ENCODE measurements at places on chromosomes 1 and 21.

- DNase-seq: no peak
Measured at GRCh38 chr1:57422271-57423134, 1.4 kb downstream of the DAB1 start.

- DNase-seq: no peak
Measured at GRCh38 chr1:167455786-167456446, 62.4 kb downstream of the CD247 start.

GRCh38 chr1:162564762-162565218 is 3.3 kb downstream of the UAP1 start:
- no peak for DNase-seq

DNA sequence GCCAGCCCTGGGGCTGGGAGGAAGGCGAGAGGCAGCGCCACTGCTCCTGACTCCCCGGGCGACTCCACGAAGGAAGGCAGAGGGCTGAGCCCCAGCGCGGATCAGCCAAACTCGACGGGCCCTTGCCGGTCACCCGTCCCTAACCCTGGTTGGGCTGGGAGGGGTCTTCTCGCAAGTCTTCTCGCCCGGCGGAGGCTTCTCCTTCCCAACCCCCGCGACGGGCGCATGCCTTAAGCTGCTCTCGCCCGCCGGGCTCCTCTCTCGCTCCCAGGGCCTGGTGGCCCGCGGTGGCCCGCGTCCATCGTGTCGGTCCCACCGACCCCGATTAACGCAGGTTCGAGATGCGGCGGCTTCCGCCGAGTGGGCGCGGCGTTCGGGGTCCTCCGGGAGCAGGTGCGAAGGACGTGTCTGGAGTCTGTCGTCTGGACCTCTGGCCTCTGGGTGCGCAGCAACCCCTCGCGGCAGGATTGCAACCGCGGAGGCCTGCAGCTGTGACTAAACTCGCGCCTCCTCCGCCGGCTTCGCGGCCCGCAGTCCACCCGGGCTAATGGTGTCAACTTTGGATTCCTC is 29.0 kb upstream of the PPM1J start:
- DNase-seq: no peak

- no peak for DNase-seq
Measured at GRCh38 chr21:43806017-43806710, 16.8 kb downstream of the RRP1 start.

DNA sequence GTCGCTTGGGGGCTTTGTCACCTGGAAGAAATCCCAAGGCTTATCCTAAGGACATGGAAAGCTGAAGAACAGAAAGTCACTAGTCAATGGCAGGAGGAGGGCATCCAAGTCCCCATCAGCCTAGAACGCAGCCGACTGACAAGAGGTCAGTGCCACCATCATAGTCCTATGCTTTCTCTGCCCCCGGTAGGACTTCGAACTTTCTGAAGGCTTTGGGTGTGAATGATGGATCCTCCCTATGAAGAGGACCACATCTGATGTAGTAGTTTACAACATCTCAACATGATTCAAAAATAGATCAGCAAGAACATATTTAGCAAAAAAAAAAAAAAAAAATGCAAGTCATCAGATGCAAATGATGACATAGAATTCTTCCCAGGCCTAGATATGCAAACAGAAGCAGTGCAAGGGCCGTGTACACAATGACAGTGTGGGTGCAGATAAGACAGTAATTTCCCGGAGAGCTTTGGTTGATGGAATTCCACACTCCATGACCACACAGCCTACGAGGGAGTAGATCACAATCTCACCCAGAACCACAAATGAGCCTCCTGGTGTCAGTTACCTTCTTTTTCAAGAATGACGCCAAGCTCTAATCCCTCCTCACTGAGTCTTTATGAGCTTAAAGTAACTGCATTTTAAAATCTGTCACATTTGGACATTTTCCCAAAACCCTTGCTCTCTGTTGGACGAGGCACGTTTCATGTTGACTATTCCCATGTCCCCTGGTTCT is 88.2 kb downstream of the PSMG1 start:
- DNase-seq: no peak

- DNase-seq: no peak
Measured at GRCh38 chr1:8976896-8977450, 31.3 kb downstream of the CA6 start.

DNA sequence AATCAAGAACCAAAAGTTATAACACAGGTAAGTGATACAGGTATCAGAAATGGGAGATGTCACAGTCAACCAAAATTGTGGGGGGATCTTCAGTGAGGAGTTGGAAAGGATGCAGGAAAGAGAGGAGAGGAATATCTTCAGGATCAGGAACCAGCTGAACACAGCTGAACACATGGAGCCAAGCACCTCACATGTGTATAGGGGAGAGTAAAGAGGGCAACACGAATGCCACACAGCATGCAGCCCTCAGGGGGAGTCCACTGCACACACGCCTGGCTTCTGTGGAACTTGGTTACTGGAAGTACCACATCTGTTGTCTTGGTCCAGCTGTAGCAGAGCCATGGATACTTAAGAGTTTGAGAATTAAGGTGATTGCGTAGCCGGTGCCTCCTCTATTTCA is 218.8 kb downstream of the RGS7 start:
- DNase-seq: no peak

DNA sequence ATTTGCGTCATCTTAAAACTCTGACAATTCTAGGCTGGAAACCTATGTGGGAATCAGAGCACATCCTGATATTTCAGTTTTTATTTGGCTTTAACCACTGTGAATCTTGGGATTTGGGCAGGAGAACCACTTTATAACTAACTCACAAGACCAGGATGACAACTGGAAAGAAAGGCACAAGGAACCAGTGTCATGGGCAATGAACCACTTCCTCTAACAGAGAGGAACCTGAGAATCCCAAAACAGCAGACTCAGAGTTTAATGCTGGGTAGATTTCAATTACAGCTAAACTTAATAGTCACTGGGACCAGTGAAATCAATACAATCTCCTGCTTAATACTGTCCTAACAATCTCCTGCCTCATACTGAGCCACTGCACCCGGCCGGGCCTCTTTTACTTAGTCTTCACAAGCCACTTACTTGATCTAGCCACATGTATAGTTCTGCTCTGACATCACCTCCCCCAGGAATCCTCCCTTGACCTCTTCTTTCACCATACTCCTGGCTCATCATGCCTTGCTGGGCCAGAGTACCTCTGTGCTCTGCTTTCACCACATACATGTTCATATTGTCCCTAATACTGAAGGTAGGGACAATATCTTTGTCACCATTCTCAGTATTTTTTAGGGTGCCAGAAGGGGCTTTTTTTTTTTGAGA is 20.2 kb upstream of the SLFNL1 start:
- no peak for DNase-seq

DNA sequence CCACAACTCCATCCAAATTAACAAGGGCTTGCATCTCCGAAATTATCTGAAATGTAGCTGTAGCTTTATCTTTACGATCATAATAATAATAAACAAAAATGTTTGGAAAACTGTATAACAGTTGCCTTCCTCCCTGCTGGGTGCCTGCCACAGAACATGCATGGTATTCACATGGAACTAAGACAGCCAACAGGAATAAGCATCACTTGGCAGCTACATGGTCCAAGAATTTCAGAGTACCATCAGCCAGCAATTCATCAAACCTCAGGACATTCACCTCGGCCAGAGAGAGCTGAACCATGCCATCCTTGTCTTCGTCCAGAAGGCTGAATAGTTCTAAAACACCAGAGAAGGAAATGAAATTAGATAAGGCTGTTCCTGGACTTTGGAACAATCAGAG is 122.7 kb downstream of the CAPN8 start:
- no peak for DNase-seq

- DNase-seq: no peak
Measured at GRCh38 chr1:46690931-46691421, 19.3 kb downstream of the TEX38 start.

DNA sequence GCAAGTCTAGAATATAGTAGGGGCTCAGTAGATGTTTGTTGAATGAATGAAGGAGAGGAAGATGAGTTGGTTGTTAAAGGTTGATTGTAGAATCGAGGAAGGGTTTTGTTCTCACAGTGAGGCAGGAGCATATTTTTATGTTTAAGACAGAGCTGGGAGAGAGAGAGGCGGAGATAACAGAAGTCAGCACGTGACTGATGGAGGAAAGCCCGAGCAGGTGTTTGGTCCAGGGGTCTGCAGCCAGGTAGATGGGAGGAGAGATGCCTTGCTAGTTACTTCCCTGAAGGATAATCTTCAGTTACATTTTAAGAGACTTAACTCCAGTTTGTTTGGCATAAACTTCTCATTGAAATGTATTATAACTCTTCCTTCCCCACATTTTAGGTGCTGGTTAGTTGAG is 86.8 kb downstream of the DYRK1A start:
- DNase-seq: no peak

DNA sequence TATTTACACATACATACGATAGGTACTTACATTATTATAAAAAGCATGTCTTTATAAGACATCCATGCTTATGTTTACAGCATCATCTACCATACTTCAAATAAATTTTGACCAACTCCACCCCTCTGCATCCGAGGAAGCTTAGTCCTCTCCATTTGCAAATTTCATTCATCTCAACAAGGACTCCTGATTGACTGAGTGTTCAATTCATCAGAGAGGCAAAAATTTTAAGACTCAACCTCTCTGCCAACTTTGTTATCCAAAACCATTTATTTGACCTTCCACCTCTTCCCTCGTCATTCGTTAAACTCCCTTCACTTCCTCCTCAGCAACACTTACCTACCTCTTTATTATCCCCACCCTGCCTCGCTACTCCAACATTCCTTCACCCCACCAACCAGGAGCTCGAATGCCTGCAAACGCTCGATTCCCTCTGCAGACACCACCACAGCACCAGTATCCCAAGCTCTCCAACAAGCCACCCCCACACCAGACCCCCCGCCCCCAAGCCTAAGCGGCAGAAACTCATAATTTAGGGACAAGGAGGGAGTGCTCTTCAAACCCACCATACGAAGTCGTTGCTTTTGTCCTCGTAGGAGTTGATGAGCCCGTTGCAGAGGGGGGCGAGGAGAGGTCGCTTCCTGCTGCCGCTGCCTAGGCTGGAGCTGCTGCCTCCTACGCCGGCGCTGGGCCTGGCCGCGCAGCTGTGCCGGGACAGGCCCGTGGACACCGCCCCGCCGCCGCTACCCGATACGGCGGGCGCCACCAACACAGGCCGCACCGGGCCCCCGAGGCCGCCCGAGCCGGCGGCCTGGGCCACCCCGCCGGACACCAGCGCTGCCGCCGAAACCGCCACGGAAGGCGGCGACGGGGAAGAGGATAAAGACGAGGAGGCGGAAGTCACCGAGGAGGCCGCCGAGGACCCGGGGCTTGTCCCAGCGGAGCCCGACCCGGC is 803 bp downstream of the COP1 start:
- peak; percentile 6 for DNase-seq

- no peak for DNase-seq
Measured at GRCh38 chr1:199742547-199742946, 285.0 kb upstream of the NR5A2 start.

DNA sequence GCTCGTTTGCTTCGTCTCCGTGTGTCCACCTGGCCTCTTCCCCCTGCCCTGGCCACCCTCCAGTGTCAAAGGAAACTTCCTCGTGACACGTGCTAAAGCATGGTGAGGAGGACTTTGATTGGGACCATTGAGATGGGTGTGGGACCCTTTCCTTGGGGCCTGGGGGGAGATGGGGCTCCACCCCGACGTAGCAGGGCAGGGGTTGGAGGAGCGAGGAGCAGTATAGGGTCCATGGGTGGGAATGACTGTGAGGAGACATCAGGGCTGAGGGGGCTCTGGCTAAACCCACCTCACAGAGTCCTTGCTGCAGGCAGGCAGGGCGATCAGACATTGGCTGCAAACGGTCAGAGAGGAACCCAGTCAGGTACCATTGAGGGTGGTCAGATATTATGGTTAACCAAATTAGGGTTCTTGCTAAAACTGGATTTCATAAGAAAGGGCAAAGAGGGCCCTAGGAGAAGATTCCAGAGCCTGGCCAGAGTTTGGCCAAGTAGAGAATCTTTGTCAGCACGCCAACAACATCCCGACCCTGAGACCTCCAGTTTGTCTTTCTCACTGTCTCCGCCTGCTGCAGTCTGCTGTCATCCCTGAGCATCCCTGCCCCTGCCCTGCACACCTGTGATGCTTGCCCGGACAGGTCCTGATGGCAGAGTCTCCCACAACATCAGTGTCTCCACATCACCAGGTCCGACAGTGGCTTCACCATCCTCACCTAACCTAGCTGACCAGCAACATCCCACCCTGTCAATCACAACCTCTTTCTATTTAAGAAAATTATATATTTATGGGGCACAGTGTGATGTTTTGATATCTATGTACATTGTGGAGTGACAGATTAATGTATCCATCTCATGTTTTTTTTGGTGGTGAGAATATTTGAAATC is 8.0 kb downstream of the RNF187 start:
- no peak for DNase-seq

DNA sequence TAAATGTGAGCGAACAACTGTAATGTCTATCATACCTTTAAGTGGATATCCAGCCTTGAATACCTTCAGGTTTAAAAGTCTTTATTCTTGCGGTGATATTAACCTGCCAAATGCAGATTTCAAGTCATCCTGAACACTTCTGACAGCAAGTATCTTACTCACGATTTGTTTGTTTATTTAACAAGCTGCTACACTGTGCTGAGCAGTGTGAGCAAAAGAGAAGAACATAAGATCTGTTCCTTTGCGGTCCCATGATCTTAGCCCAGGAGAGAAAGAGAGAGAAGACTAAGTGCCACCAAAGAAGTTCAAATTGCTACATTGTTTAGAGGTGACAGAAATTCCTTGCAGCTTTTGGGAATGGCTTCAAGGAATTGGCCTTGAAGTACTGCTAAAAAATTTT is 9.5 kb upstream of the IL24 start:
- no peak for DNase-seq

DNA sequence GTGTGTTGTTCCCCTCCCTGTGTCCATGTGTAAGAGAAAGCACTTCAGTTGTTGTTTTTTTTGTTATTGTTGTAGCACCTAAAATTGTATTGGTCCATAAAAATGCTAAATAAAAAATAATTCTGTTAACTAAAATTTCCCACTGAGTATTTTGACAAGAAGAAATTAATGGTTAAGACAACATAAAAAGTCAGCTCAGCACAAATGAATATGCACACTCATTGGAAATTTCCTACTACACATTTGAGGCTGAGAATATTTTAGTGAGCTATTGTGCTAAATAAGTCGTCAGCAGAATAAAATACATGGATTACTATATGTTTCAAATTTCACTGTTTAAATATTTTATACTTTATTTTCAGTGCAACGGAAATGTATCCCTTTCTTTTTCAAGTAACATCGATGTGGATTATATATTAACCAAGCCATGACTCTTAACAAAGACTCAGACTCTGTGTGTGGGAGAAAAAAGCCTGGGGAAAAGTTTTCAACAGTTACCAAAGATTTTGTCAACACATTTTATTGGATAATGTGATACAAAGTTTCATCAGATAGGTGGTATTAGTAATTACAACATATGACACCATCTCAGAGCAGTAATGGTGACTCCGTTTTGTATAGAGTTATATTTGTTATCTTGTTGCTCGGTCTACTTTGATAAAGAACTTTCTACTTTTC is 63.4 kb downstream of the LYPLAL1 start:
- no peak for DNase-seq

Data from stimulated activated CD4-positive, alpha-beta T cell treated with anti-CD3 and anti-CD28 coated beads, Interleukin-4, amount 100 ng/mL, for 48 hours (primary cell).